NCI-H526 (cell line): ENCODE measurements at places on chromosomes 1 and 21.

DNA sequence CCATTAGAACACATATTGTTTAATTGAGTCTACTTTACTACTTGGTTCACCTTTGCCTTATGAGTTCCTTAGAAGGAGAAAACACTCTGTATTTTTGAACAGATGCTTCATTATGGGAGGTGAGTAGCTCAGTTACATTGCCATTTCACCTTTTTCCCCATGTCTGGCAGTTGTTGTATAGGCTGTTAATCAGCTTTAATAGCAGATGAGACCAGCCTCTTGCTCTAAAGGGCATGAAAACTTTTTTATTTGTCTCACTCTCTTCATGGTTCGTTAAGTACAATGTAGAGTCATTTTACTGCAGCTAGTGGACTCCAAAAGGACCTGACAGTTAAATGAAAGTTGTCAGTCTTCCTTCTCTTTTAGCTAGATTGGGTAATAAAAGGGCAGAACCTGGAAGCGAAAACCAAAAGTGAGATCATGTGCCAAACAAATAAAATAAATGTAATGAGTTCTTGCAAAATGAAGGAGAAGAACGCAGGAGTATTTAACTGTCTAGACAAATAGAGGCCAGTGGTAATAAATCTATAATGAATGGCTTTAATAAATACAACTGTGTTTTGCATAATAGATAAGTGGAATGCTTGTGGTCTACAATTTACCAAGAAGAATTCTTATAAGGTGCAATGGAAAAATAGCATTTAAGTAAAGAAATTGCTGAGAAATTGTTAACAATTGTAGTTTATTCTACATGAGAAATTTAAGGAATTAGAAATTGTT lies 180.0 kb upstream of the NEGR1 start:
- DNase-seq = peak; percentile 2

DNA sequence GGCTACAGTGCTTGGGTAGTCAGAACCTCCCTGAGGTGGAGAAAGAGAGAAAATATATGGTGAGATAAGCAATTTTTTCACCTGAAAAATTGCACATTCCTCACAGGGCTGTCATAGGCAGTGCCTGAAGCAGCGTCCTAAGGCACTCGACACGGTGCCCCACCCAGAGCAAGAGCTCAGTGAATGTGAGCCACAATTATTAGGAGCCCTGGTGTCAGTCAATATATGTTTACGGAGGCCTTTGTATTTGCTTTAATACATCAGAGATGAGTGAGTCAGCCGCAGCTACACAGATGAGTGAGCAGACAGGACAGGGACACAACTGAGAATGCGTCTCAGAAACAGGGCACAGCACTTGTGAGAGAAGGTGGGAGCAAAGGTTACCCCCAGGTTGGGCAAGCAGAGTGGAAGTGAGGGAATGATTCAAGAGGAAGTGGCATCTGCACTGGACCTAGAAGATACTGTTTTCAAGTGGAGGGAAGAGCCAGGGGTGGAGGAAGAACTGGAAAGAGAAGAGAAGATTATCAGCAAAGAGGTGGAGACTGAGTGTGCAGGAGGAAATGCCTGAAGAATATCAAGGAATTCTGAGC lies 5.2 kb upstream of the PIGC start:
- DNase-seq = no peak

- no peak for DNase-seq
Observed at GRCh38 chr1:54230507-54231339, 30.8 kb downstream of the MRPL37 start.

DNA sequence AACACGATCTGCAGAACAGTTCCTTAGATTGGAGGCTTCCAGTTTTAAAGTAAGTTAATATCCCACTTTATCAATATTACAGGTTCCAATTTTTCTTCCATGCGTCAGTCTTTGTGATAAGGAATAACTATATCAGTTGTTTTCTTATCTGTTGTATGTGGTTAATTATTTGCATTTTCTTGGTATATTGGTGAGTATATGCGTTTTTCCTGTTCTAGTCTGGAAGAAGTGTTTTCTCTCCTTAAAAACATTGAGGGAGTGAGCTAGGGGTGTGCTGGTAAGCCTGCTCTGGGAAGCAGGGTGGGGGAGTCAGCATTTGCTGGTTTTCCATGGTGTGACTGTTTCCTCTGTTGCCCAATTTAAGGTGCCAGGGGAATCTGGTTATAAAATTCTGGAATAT lies 50.2 kb upstream of the KIF1B start:
- no peak for DNase-seq

- no peak for DNase-seq
Observed at GRCh38 chr21:45135868-45136267, 61.5 kb downstream of the ADARB1 start.

DNA sequence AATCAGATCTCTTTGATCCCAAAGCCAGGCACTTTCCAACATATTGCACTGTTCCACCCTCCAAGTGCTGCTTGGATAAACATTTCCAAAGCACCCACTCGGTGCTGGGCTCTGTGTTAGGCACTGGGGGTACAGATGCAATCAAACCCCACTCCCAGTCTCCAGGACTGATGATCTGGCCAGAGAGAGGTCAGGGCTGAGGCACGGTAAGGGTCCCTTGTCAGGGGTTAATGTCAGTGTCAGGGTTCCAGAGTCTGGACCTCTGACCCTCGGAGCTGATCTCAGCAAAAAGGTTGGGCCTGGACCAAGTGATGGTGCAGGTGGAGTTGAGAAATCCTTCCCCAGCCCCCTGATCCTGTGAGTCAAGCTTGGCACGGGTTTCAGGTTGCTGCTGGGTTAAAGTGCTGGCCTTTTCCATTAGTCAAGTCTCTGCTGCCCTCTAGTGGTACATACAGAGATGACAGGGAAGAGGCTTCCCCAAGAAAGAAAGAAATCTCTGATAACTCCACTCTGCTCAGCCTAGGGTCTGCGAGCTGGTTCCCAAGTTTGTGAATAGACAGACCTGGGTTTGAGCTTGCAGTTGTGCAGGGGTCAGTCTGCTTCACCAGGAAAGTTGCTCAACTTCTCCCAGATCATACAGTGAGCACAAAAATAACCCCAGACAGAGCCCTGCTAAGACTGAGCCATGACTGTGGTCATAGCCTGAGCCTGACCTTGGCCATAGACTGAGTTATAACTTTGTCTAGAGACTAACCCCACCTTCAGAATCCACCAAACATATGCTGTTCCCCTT lies 74.6 kb downstream of the DMRTA2 start:
- peak; percentile 60 for DNase-seq

GRCh38 chr1:223886516-223886921 lies 40.8 kb upstream of the TP53BP2 start:
- no peak for DNase-seq

DNA sequence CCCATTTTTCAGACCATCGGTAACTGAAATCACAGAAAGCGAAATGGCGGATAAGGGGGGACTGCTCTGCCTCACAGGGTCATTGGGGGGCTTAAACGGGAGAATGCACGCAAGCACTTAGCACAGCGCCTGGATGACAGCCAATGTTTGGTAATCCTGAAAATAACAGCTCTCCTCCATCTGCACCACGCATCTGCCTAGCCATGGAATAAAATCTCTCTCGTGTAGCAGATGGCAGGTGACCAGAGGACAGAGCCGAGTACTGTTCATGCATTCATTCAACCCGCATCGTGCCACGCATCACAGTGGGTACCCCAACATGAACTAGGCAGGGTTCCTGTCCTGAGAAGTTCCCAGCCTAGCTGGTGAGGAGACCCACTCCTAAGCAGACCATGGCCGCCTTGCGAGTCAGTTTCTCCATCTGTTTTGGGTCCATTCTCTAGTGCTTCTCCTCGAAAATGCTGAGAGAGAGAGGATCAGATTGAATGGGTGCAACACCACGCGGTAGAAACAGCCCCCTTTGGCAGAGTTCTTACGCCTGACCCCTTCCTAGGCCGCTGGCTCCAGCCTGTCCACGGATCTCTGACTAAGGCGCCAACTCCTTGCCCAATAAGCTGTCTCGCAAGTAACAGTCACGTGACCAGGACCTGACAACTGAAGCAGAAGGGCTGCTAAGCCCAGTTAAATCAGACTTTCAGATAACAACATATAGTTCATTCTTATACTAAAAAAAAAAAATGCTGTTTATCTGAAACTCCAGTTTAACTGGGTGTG lies 7.3 kb downstream of the SLC1A7 start:
- no peak for DNase-seq

- no peak for DNase-seq
Observed at GRCh38 chr1:208129487-208129886, 114.7 kb downstream of the PLXNA2 start.

DNA sequence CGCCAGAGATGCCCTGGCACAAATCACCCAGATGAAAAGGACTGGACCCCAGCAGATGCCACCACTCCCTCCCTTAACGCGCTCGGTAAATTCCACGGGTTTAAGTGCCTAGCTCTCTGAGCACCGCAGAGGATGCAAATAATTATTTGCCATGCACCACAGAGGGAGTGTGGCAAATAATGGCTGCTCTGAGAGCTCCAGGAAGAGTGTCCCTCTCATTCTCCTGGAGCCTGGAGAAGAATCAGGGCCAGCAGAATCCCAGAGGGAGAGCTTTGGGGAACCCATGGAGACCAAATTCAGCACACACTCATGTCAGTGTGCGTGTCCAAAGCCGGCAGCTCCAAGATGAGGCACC lies 667 bp downstream of the HHIPL2 start:
- DNase-seq = peak; percentile 59

DNA sequence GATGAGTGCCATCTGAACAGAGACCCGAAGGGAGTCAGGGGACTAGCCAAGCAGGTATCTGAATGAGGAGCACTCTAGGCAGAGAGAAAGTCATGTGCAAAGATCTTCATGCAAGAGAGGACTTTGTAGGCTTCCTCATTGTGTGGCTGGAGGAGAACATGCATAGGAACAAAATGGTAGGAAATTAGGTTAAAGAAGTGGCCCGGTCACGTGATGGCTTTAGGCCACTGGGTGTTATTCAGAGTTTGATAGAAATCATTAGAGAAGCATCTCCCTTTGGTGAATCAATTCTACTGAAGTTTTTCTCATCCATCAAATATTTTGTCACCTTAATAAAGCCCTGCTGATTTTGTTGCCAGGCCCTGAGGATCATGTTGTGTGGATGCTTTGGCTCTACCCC lies 45.8 kb upstream of the KCTD3 start:
- DNase-seq = no peak

GRCh38 chr1:19815801-19816736 lies 986 bp upstream of the RNF186 start:
- peak; percentile 63 for DNase-seq

GRCh38 chr1:159803956-159804689 lies 2.0 kb downstream of the FCRL6 start:
- no peak for DNase-seq
